Activated naive CD8-positive, alpha-beta T cell treated with anti-CD3 and anti-CD28 coated beads, Interleukin-2, amount 10 ng/mL, durations not matched to agents 7 days and 5 days (primary cell): ENCODE measurements at places on chromosomes 4 and X.

DNA sequence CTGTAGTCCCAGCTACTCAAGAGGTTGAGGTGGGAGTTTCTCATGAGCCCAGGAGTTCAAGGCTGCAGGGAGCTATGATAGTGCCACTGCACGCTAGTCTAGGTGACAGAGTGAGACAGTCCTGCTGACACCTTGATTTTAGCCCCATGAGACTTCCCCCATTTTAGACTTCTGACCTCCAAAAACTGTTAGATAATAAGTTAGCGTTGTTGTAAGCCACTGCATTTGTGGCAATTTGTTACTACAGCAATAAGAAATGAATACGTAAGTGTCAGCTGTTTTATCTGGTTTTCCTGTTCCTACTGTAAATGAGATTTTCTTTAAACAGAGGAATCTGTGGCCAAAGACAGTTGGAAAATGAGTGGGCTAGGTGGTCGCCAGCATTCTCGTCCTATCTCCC is 83.9 kb downstream of the ARHGAP10 start:
- DNase-seq = no peak

- no peak for DNase-seq
Observed at GRCh38 chr4:7185487-7186030, 6.8 kb upstream of the SORCS2 start.

DNA sequence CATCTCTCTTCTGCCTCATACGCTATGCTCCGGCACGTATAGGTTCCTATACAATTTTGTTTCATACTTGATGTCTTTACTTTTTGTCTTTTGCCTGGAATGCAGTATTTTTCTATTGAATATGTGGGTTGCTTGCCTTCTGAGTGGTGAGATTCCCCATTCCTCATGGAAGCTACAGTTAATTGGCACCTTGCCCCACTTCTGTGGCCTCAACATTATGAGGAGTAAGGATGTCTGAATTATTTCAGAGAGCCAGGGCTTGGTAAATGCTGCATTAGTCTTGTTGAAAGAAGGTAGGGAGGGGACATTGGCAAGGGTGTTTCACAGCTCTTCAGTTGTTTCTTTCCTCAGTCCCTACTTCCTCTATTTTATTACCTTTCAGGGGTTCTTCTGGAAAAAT is 23.0 kb downstream of the CDKL5 start:
- no peak for DNase-seq

DNA sequence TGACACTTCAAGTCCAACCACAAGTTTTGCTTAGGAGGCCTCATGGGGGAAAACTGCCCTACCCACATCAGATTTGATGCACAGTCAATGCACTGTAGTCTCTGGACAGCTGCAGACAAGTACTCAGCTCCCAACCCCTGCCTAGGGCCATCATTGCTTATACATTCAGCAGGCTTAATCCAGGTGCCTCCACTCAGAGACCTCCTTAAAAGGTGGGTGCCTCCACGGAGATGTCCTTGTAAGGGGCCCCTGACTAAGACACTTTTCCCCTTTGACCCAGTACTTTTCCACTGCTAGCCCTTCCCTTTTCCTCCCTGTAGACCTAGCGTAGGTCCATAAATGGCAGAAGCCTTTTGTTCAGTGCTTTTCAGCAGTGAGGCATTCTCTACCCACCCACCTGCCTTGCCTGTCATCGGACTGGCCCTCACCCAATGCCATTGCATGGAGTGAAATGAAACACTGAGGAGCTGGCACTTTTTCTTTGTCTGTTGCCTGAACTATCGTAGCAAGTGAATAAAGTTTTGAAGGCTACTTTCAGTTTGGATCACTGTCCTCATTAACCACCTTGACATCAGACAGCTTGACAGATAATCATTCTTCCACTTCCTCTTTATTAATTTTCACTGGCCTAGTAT is 23.8 kb upstream of the PLK4 start:
- no peak for DNase-seq

- no peak for DNase-seq
Observed at GRCh38 chr4:105133976-105134375, 12.7 kb upstream of the TET2 start.

DNA sequence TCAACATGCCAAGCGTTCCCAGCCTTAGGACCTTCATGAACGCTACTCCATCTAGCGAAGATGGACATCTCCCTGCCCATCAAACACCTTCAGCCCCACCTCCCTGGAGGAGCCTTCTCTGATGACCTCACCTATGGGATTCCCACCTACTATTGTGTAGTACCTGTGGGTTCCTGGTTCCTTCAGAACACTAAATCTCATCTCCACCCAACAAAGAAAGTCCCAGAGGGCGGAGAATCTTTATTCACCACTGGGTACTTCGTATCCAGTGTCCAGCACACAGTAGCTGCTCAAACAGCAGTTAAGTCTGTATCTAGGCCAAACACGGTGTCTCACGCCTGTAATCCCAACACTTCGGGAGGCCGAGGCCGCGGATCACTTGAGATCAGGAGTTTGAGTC is 10.1 kb downstream of the RBM47 start:
- no peak for DNase-seq

GRCh38 chr4:15598644-15599043 is 56.5 kb downstream of the FBXL5 start:
- DNase-seq = no peak

DNA sequence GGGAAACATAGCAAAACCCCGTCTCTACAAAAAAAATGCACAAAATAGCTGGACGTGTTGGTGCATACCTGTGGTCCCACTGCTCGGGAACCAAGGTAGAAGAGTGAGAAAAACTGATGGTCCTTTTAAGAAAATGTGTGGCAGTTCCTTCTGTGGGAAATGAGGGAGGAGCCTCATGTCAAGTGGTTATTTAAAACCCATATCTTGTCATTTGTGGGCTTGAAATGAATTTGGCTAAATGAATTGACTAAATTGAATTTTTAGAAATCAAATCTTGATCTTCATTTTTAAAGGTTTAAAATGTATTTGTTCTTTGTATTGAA is 16.2 kb upstream of the LAMP2 start:
- DNase-seq = no peak

DNA sequence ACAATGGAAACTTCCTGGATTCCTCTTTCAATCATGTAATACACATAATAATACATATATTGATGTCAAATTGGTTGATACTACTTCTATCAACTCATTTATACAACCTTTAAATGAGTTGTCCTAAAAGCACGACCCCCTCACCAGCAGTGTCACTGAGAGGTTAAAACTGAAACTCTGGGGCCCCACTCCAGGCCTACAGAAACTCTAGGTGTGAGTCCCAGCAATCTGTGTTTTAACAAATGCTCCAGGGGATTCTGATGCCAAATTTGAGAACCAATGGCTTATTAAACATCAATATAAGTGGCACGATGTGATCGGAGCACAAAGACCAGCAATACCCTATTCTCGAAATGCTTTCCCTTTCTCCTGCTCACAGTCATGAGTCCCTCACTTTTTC is 47.9 kb downstream of the ATP8A1 start:
- no peak for DNase-seq

DNA sequence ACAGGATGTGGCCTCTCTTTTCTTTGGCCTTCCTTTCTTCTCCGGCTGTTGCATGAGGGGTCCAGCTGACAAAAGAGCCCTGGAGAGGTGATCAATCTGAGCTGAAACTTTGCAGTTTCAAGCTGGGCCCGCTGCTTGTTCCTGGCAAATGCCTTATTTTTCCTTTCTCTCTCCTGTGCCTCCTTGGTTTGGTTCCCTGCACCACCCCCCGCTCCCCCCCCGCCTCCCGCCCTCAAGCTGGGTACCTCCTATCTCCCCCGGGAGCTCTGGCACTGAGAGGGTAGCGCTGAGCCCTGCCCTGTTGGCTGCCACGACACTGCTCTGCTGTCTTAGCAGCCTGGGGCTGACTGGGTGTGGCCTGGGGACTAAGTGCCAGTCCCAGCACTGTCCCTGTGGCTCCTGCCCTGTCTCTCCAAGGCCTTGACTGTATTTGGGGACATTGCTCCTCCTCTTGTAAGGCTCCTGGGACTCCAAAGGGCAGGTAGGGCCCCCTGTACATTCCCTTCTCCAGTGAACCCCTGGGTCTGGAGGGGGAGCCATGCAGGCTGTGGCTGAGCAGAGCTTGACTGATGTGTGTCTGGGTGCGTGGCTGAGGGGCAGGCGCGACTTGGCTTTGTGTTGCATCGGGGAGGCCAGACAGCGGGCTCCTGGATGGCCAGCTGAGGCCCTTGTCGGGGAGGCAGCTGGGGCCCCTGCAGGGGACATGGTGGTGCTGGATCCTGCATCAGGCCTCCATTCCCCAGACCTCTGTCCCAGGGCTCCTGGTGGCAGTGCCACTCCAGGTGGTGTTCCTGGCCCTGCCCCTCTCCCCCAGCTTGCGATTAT is 1.1 kb downstream of the PLXNA3 start:
- no peak for DNase-seq

DNA sequence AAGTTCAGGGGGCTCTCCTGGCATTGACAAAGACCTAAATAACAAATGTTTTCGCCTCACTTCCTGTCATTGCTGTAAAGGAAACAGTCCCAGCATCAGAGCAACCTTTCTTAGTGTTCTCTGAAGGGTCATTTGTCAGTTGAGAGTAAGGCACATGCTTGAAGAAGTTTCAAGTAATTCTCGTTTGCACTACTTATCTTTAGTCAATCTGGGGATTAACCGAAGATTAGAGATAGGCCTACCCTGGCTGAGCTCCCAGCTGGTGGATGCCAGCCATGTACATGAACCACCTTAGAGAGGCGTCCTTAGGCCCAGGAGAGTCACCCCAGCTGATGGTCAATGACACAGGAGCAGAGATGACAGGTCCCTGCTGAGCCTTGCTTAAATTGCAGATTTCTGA is 189.9 kb upstream of the PGRMC2 start:
- DNase-seq = no peak

DNA sequence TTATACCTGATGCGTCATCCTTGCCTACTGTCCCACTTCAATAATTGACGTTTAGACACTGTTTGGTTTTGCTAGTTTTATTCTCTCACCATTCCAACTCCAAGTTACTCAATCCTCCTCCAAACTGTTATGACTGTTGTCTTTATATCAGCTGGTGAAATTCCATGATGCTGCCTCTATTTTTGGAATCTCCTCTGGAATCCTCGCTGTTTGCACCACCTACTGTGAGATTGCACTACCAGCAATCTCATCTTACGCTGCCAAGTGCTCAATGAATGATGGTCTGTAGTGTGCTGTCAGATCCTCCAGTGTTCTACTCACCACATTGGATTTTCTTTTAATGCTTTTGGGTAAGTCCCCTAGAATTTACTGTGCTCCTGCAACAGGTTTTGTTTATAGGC is 13.2 kb upstream of the PCDH18 start:
- DNase-seq = no peak
